ENCODE measurements at places on chromosomes 3 and 15.

DNA sequence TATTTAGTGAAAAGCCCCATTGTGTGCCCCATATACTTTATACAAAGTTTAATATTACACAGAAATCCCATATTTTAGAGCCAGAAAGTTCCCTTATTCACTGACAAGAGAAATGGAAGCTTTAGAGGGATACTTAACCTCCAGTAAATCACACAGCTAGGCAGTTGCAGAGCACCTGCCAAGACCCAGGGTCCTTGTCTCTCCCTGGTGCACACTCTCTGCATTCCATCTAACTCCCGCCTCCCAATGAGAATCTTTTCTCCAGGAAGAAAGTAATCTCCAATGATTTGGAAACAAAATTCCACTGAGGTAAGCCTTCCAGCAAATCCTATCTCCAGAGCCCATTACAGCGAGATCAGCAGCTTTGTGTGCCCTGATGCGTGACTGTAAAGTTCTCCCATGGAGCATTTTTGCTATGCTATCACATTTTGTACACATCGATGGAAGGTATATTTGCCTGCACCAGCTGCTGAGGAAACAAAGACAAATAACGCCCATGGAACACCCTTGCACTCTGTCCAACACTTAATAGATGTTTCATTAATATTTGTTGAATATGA, 41.4 kb downstream of the ULK4 start:
- no peak for DNase-seq

DNA sequence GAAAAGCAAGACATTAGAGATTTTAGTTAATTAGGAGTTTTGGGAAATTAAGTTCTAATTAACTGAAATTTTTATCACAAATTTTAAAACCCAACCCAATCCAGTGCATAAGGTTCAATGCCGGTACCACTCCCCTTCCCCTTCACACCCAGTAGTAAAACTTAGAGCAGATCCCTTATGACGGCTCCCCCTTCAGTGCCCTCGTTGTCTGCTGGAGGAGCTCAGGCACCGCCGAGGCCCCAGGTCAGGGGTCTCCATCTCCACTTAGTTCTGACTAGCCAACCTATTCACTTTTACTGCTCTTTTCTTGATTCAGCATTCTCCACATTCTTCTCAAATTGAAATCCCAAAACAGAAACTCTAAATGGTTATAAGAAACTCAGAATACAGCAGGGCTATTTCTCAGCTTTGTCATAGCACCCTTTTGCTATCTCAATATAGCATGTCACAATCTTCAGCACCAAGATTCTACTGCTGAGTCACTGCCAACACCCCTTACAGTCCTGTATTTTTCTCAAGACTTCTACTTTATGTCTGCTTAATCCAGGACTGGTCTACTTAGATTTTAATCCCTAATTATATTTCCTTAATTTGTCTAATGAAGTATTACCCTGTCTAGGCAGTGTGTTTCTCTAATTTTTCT, 39.8 kb downstream of the TUBGCP4 start:
- no peak for DNase-seq

DNA sequence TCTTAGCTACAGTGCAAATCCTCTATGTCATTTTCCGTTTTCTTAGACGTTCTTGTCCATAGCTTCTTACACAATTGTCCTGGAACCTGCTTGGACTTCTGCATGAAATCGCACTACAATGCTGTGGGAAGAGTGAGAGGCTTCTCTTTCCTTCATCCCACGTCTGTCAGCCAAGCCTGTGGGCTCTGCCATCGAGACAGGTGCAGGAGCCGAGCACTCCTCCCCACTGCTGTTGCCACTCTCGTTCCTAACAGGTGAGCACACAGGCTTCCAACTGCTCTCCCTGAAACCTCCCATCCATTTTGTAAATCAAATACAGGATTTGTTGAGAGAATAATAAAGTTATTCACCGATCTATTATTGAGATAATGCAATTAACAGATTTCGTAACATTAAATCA, 23.5 kb downstream of the ZXDC start:
- DNase-seq = no peak

GRCh38 chr15:60975952-60976351, 253.2 kb downstream of the RORA start:
- DNase-seq = no peak

GRCh38 chr3:11236588-11237461, 35.4 kb upstream of the ATG7 start:
- DNase-seq = peak; percentile 32

GRCh38 chr15:77122576-77122975, 51.7 kb upstream of the TSPAN3 start:
- DNase-seq = no peak

DNA sequence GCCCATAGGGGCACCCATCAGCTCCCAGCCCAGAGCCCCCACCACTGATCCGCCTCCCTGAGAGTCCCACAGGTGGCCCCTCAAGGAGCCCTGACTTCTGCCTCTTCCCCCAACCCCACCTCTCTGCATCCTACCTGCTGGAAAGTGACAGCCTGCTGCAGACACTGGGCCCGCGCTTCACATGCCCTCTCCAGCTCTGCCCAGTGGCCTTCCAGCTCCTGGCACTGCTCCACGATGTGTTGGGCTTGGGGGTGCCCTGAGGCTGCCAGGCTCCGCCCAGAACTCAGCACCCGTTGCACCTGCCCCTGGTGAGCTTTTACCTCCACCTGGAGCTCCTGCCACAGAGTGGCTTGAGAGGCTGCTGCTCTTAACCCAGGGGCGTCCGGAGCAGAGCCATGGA, 20.1 kb downstream of the SPTBN5 start:
- no peak for DNase-seq

GRCh38 chr3:29760226-29760685, 479.4 kb downstream of the RBMS3 start:
- no peak for DNase-seq

DNA sequence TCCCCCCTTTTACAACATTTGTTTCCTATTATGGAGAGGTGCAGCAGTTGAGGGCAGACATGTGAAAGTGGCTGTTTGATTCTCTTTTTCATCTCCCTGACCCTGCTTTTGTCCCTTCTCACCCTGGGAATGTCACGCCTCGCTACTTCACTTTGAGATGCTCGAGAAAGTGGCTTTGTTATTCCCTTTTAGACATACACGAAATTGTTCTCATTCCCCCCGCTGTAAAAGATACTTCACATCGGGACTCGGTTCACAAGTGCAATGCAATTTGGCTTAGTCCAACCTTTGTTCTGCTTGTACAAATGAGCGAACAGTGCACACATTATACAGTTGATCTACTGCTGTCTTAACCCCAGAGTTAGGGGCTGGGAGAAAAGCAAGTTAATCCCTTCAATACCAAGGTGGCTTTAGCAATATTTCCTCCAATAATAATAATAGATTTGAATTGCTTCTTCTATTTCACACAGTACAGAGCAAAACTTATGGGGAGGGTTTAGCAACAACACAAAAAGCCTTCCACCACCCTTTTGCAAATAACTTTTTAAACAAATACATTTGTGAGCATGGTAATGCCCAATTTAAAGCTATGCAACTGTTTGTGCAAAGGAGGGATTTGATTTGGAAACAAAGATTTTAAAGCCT, 5.7 kb upstream of the FOXB1 start:
- DNase-seq = no peak

DNA sequence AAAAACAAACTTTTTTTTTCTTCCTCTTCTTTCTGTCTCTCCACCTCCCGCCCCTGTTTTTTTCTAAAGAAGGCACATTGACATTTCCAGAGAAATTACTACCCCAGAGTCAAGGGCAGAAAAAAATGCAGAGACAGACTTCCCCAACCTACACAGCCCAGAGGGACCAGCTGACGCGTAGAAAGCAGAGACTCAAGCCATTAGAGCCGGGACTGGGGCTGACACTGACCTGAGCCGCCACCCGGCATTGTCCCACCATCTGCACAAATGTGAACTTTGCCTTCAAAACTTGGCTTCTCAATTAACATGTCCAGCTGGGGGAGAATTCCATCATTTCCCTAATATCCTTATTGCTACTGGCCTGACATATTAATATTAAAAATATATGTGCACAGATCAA, 385.6 kb downstream of the NR2F2 start:
- no peak for DNase-seq

DNA sequence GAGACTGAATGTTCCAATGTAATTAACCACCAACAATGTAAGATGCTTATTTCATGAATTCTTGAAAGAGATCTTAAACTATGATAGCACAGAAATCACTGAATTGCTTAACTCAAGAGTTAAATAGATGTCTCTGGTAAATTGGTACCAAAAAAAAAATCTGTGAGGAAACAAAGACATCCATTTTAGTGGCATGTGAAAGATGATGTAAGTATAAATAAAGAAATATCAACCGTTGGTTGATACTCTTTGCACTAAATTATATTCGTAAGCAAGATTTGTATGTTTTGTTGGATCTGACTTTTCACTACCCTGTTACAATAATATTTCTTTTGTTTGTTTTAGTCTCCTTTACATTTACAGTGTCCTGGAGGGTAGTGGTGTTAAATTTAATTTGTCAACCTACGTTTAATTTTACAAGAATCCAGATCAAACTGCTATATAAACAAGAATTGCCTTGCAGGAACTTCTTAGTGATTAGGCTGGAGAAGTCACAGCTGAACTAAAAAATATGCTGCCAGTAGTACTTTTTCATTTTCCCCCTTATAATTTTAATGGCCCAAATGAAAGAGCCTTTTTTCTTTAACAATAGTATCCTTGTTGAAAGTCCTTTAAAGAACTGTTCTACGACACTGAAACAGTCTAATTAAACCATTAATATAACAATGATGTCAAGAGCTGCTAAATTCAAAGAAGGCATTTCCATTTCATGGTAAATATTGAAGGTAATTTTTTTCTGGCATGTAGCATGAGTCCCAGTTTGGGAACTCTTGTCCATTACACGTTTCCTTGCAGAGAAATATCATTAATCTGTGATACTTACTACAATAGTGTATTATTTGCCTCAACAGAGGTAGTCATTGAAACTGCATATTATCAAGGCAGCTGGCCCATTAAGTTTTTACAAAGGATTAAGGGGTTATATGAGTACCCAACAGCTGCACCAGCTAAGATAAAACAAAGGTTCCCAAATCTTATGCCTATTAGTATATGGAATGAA, 109.6 kb upstream of the PHLDB2 start:
- DNase-seq = no peak

DNA sequence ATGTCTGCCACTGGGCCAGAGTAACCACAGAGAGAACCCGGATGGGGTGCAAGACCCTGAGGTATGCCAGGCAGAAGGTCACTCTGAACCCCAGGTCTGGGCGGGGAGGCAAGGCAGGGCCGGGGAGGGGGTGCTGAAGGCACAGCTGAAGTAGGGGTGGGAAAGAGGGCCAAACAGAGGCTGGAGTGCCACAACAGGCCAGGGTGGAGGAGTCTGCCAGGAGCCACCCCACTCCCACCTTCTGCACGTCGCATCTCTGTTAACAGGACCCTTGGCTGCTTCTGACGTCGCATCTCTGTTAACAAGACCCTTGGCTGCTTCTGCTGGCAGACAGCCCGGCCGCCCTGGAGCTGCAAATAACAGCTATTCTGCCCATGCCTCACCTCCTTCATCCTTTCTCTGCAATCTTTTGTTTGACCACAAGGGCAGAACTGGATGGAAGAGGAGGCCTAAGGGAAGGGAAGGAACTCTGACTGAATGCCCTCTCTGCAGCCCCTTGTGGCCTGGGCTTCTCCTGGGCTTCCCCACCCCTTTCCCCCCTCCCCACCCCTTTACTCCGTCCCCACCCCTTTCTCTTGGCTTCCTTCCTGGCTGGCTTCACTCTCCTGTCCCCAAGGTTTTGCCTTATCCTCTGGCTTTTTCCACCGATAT, 20.6 kb upstream of the FBLN2 start:
- no peak for DNase-seq

Measured in fibroblast of skin of left quadriceps (primary cell).